MM.1S (cell line): ENCODE measurements at places on chromosomes 2 and 18.
A peak's percentile ranks its signal among the peaks of the same experiment; 100 is the strongest.

DNA sequence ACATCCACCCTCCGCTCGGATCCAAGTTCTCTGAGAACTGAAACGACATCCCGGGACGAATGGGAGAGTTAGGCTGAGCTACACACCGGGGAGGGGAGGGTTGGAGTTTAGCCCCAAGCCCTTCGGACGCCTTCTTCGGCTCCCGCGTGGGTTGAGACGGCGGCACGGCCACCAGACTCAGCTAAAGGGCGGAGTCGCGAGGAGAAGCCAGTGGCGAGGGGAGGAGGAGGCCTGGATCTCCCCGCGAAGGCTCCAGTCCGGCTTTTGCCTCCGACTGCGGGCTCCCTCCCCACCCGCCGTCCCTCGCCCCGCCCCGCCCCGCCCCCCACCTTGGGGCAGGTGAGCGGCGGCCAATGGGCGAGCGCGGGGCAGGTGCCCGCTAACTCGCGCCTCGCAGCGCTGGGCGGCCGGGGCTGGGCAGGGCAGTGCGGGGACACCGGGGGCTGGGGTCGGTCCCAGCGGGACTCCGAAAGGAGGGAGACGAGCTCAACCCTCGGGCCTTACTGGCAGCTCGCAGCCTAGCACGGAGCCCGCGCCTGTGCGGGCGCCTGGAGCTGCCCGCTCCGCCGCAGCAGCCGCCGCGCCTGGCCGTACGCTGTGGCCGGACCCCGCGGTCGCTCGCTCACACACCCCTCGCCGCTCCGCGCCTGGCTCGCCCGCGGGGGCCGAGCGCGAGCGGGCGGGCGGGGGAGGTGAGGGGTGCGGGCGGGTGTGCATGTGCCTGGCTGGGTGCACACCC lies at the start of gene EMX1:
Gene EMX1 (plus strand): TSS at position 382 of the 739 bp plus-strand sequence. CDS start 334 bp downstream, at position 716.
- peak; percentile 88 for DNase-seq

DNA sequence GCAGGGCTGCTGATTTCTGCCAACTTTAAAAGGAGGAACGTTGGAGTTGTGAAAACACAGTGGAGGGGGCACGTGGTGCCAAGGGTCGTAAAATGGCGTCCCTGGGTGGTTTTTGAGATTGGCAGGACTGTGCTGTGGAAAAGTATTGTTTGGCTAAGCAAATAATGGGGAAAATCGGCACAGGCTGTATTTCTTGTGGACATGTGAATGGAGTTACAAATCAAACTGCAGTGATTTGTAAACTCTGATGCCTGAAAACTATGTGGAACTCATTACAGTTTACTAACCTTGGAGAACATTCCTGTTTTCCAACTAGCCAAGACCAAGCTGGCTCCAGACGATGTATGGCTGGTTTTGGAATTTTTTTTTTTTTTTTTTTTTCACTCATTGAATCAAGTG lies 68.7 kb downstream of the KCTD1 start:
- DNase-seq: no peak

DNA sequence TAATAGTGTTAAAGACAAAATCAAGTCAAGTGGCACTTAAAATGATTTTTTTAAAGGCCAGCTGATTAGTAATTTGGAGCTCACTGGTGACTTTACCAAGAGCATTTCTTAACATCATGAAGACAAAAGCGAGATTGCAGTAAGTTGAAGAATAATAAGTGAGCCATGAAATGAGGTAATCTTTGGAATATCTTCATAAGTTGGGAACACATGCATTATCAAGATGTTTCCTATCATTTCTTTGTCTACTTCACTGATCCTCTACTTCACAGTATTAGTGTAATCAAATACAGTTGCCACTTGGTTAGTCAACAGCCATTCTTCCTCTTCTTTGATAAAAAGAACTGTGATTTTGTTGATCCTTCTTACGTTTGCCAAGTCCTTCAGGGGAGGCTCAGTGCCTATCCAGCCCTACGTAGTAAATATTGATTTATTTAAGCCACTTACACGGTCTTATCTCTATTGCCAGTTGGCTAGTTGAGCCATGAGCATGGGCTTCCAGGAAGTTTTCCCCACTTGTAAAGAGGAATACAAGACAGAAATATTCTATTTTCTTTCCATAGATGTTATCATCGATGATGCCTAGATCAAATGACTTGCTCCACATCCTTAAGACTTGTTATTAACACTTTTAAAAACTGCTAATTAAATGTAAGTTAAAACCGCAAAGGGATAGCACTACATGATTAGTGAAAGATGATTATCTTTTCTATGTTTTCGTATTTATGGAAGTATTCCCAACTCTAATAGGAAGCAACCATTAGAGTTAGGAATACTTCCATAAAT lies 46.1 kb downstream of the YES1 start:
- no peak for DNase-seq

GRCh38 chr2:26674002-26674751 lies 18.3 kb upstream of the KCNK3 start:
- no peak for DNase-seq

DNA sequence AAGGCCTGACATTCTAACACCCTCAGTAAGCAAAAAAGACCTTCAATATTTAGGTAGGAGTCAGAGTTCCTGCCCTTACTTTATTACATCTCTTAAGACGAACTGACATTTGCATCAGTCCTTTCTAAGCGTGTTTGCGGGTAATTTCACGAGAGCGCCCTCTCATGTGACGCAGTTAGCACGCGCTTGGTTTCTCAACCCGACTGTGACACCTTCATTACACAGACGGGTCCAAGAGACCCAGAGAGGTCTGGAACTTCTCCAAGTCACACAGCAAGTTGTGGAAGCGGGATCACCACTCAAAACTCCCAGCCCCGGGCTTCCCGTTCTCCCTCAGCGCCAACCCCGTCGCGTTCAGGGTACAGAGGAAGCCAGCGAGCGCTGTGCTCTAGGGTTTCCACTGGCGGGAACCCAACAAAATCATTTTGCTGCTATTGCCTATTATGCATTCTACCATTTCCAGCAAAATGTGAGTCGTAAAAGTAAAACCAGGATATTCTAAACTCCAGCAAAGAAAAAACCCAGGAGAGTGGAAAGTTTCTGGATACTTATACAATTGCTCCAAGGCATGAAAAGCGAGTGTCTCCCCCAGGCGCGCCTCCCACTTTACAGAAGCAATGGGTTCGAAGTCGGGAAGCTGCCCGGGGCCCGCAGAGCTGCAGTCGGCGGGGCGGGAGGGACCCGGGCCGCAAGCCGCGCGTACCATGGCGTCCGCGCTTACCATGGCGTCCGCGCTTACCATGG lies 601 bp downstream of the ENOSF1 start:
- DNase-seq: peak; percentile 87

DNA sequence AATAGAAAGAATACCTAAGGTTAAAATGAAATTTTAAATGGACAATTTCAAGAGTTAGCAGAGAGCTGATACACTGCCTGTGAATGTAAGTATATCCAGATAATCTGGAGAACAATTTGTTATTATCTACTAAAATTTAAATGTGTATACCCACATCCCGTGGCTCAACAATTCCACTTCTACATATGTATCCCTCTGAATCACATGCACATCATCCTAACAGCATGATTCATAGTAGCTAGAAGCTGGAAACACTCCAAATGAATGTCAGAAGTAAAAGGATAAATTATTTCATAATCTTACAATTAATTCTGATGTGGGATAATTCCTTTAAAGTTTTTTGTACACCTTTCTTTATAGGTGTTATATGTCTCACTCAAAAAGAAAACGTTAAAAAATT lies 87.9 kb downstream of the CNTNAP5 start:
- no peak for DNase-seq

DNA sequence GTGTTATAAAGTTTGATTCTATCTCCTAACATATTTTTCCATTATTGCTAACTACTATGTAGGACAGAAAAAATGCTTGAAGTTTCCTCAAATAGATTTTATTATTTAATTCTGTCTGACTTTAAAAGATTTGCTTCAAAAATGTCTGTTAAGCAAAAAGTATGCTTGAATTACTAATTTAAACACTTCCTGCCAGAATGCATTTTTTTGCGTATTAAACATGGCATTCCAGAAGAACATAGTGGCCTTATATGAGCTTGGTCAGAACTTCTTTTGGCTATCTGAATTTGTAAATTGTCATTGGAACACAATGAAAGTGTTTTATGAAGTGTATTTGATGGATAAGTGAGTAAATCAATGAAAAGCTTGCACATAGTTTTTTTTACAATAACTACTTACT lies 37.8 kb downstream of the MBD5 start:
- DNase-seq: no peak

- DNase-seq: peak; percentile 94
Measured at GRCh38 chr2:219218732-219219701, at the start of gene ABCB6. Gene ABCB6 (minus strand): TSS chr2:219218958. CDS start chr2:219218673, 285 bp downstream.

DNA sequence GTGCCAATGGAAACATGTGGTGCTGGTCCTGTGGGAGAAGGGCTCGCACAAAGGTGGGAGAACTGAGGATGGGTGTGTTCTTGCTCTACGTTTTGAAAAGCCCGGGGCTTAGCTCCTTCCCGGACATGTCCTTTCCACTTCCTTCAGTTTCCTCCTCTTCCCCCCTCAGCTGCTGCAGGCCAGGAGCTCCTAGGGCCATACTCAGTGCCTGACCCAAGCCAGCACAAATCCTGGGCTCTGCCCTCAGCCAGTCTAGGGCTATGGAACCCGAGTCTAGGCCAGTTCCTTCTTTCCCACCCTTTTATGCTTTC lies 1.4 kb upstream of the SIX2 start:
- DNase-seq: no peak

DNA sequence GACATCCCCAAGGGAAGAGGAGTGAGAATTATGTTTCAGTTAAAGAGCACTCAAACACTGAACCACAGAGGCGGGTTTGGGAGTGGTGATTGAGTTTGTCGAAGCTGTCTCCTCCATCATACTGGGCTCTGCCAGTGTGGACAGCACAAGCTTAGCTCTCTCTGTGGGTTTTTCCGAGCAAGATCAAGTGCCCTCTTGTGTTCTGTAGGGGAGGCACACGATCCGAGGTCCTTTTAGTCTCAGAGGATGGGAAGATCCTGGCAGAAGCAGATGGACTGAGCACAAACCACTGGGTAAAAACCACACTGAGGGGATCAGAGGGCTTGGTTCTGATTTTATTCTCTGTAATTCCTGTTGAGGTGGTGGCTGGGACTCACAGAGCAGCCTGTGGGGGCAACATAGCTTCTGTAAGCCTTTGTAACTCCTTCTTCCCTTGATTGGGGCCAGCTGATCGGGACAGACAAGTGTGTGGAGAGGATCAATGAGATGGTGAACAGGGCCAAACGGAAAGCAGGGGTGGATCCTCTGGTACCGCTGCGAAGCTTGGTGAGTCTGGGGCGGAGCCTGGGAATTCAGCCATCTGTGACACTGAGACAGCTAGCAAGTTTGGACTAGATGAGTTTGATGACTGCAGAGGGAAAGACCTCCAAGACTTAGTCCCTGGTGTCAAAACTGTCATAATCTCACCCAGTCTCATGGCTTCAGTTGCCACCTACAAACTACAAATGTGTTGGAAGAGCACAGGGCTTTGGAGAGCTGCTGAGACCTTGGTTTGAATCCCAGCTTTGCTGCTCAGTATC lies 2.0 kb downstream of the NAGK start:
- DNase-seq: no peak

DNA sequence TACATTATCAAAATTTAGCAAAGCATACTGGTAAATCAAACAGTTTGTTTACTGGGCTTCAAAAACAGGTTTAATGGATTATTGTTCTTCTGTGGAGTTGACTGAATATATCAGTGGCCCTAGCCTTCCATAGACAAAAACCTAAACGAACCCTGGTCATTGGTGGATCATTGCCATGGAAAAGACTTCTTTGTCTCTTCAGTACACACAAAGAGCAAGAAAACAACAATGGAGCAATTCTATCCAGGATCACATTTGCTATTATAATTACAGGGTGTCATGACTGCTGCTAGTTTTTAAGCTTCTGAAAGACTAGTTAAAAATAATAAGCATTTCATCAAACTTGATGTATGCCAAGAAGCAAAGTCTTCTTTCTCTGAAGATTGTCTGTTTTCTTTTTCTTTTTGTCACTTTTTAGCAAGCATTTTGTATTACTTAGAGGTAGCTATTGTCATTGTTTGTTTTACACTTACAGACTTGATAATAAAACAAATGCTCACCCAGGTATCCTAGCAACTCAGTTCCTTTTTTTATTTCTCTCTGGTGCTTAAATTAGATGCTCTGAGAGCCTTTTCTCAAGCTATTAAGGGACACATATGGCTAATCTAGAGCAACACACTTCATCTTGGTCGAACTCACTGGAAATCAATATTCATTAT lies 1228.7 kb upstream of the DDX18 start:
- DNase-seq: no peak

DNA sequence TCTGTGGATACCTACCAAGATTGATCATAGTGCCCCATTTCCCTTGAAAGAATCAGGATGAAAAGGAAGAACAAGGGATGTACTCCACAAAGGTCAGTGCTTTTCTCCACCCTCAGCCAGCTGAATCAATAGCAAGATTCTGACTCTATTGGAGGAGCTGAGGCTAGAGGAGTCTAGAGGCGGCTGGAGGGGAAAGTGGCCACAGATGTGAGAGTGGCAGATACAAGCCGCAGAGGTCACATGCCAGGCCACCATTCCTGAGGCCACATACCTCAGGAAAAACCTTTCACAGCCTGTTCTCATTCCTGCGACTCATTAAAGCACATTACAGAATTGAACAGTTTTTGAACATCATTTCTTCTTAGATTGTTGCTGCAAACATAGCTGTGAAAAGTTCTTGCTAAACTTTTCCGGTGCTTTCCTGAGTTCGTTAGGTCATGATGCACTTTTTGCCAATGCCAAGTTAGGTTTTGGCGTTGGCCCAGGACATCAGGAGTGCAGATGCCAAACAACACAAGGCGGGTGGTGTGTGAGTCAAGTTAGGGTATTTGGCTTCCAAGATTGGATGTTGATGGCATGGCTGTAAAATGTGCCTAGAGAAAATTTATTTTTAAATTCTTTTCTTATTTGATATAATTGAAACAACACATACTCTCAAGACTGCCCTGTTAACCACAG lies 160.7 kb upstream of the SP5 start:
- DNase-seq: no peak

GRCh38 chr2:156430980-156431358 lies 5.2 kb upstream of the GPD2 start:
- DNase-seq: peak; percentile 55

- DNase-seq: no peak
Measured at GRCh38 chr2:223328578-223328977, 273.6 kb downstream of the SCG2 start.

- no peak for DNase-seq
Measured at GRCh38 chr2:20018601-20019152, 6.2 kb upstream of the MATN3 start.

DNA sequence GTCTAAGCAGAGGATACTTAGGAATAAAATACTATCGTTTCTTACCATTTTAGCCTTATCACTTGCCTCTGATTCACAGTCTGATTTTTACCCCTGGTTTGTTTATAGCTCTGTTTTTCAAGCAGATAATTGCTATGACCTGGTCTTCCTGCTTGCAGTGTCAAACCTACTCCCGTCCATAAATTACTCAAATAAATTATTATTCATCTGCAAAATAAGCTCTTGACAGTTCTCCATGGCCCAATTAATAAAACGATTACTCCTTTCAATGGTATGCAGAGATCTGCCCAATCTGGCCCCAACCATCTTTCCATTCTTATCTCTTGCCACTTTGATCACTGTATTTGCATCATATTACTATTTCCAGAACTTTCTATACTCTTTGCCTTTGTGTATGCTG lies 354.0 kb downstream of the CCDC85A start:
- DNase-seq: no peak

- no peak for DNase-seq
Measured at GRCh38 chr18:42328931-42329330, 373.9 kb downstream of the PIK3C3 start.

GRCh38 chr2:112728029-112728362 lies 7.2 kb downstream of the NT5DC4 start:
- DNase-seq: no peak

GRCh38 chr2:169035887-169036286 lies 4.8 kb upstream of the ABCB11 start:
- no peak for DNase-seq
